ENCODE measurements at places on chromosomes 5 and 9.

DNA sequence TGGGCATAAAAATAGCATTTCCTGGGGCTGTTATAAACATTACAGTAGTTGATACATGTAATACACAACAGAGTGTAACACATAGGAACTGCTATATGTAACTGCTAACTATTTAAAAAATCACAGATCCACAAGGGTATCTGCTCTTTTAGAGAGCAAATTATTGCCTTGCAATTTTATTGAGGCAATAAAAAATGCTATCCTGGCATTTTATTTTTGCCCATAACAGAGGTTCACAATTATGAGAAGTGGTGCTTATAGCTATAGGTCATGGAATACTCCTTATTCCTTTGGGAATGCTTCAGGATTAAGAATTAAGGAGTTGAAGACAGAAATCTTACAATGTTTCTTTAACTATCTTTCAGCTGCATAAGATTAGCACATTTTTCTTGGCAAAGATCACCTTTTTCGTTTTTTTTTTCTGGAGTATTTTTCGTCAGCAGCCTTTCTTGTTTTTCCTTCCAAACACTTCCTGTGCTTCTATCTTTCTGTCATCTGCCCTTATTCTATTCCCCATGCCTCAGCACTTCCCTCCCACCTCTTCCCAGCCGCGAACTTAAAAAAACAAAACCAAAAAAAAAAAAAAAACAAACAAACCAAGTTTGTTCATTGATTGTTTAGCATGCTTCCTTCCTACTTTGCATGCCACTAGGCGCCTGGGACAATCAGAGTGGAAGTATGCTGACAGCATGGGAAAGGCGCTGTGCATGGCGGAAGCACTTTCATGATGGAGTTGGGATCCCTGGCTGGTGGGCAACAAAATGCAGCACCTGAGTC lies 264.2 kb downstream of the MAST4 start:
- no peak for DNase-seq

GRCh38 chr5:129110742-129111141 lies 16.2 kb downstream of the ISOC1 start:
- DNase-seq: no peak

DNA sequence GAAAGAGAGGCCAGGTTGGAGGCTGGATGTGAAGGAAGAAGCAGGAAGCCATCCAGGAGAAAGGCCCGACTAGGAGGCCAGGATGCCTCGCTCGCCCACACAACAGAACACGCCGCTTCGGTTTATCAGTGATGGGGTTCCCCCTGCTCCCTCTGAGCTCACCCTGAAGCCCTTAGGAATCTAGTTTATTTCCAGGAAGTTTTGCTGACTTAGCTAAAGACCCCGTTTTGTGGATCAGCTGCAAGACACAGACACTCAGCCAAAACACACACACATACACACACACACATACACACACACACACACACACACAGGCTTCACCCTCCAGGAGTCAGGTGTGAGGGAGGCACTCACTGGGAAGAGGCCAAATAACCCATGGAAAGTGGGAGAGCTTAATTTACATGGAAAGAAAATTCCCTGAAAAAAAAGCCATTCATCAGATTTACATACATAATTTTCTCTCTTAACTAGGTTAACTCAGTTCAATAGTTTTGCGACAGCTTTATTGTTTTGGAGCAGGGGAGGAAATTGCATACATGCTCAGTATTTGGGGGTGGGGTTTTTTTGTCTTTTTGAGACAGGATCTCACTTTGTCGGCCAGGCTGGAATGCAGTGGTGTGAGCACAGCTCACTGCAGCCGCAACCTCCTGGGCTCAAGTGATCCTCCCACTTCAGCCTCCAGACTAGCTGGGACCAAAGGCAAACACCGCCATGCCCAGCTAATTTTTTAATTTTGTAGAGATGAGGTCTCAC lies 92.7 kb upstream of the HAND1 start:
- DNase-seq: no peak

- no peak for DNase-seq
Measured at GRCh38 chr5:143041461-143041860, 271.3 kb downstream of the ARHGAP26 start.

- no peak for DNase-seq
Measured at GRCh38 chr5:41683181-41683580, 172.8 kb upstream of the PLCXD3 start.

DNA sequence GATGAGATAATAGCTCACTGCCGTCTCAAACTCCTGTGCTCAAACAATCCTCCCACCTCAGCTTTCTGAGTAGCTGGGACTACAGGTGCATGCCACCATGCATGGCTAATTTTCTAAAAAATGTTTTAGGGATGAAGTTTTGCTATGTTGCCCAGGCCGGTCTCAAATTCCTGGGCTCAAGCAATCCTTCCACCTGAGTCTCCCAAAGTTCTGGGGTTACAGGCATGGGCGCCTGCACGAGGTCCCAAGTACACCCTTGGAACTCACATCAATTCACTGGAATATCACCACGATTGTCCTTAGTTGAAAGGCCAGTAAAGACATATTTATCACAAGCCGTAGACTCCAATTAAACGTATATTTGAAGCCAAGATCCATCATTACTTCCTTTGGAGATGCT lies 184.6 kb downstream of the IRX1 start:
- no peak for DNase-seq

- DNase-seq: no peak
Measured at GRCh38 chr9:127025042-127025441, 97.4 kb downstream of the ANGPTL2 start.

GRCh38 chr5:37836592-37837413 lies 3.0 kb downstream of the GDNF start:
- DNase-seq: no peak

DNA sequence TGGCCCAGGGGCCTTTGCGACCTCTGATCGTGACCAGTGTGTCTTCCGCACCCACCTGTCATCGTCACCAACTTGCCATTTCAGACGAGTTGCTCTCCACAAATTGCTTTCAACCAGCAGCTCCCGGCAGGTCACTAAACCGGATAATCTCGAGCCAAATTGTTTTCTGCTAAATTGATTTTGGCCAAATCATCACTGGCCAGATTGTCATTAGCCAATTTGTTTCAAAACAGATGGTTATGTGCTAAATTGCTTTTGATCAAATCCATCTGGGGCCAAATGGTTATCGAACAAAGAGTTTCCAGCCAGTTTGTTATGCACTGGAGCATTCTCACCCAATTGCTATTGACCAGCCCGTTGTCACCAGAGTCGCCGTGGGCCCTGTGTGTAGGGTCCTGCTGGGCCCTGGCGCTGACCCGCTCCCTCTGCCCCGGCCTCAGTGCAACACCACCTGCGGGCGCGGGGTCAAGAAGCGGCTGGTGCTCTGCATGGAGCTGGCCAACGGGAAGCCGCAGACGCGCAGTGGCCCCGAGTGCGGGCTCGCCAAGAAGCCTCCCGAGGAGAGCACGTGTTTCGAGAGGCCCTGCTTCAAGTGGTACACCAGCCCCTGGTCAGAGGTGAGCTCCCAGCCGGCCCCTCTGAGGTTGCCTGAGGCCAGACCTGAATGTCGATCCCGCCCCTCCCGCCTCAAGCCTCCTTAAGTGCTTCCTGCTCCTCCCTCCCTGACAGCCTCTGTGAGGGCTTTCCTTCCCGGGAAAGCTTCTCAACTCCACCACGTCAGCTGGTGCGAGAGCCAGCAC lies 35.6 kb downstream of the ADAMTSL2 start:
- no peak for DNase-seq

- no peak for DNase-seq
Measured at GRCh38 chr5:79602889-79603288, 9.4 kb upstream of the TENT2 start.

- no peak for DNase-seq
Measured at GRCh38 chr5:65066387-65067146, 297.8 kb downstream of the CWC27 start.

DNA sequence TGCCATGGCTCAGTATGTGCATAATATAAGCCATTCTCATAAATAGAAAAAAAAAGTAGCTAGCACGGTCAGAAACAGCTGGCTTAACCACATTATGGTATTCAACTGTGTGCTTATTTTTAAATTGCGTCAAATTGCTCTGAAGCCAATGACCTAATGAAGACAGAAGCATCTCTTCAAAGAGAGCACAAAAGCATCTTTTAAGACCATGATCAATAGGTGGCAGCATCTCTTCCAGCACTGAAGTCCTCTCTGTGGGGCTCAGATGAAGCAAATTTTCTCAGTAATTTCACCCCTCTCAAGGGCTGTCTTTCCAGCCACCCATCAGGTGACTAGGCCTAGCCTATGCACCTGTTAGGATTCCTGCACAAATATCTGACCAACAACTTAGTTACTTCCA lies 251.4 kb downstream of the GLIS3 start:
- DNase-seq: no peak

DNA sequence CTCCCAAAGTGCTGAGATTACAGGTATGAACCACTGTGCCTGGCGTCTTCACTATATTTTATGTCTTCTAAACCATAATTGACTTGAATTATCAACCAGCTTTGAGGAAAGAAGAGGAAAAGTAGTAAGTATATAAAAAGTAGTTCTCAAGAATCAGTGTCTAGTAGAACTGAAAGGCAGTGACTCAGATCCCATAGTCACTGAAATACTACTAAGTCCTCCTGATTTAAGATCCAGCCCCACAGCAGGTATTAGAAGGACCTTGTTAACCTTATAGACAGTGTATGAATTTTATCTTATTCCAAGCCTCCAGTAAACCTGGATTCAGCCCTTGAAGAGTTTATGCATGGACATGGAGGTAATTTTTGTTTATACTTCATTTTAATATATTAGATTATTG lies 31.5 kb downstream of the LNPEP start:
- no peak for DNase-seq

- DNase-seq: no peak
Measured at GRCh38 chr5:169173372-169173771, 127.6 kb downstream of the SLIT3 start.

DNA sequence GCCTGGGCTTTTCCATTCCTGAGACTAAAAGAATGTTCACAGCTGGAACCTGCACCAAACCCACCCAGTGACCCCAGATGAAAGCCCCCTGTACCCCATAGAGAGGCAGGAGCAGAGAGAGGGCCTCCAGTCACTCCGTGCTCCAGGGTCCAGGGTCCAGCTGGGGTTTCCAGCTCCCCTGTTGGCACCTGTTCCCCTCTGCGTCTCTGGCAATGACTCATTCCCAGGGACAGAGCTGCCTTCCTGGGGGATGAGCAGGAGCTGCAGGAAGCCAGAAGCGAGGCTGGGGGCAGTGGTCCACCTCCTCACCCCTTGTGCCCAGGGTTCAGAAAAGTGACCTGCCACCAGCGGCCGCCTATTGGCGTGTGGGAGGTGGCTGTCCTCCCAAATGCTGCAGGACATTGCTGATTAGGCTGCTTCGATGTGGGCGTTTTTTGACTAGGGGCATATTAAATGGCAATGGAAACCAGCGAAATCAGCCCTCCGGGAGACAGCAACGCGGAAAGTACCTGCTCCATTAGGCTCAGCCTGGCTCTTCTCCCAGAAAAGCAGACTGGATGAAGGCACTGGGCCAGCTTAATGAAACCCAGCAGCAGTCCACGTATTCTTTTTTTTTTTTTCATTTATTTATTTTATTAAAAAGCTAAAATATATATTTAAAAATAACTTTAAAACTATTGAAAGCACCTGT lies 97.4 kb downstream of the DAP start:
- no peak for DNase-seq

DNA sequence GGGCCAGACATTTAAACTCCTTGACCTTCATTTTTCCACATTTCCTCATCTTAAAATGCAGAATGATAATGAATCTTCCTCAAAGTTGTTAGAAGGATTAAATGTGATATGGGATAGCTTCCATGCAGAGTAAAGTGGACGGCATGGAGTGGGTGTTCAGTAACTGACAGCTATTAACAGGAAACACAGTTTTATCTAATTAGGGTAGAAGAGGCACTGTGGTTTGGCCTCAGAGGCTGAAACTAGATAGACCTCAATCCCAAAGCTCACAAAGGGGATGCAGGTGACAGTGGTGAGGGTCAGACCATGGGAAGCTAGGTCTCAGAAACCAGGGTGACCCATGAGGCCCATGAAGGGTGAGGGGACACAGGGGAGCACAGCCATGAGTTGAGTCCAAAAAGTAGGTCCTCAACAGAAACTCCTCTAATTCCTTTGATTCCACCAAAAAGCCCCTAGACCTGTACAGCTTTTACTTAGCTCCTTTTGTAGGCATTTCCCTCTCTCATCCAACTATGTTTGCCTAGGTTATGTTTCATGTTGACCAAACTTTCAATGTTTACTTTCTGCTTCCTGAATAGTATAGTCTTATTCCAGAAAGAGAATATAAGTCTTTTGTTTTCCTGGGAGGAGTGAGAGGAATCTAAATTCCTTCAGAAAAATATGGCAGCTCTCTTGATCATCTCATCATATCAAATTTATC lies 27.9 kb upstream of the GLDC start:
- no peak for DNase-seq

GRCh38 chr5:132302413-132302812 lies 8.2 kb downstream of the SLC22A4 start:
- DNase-seq: no peak

DNA sequence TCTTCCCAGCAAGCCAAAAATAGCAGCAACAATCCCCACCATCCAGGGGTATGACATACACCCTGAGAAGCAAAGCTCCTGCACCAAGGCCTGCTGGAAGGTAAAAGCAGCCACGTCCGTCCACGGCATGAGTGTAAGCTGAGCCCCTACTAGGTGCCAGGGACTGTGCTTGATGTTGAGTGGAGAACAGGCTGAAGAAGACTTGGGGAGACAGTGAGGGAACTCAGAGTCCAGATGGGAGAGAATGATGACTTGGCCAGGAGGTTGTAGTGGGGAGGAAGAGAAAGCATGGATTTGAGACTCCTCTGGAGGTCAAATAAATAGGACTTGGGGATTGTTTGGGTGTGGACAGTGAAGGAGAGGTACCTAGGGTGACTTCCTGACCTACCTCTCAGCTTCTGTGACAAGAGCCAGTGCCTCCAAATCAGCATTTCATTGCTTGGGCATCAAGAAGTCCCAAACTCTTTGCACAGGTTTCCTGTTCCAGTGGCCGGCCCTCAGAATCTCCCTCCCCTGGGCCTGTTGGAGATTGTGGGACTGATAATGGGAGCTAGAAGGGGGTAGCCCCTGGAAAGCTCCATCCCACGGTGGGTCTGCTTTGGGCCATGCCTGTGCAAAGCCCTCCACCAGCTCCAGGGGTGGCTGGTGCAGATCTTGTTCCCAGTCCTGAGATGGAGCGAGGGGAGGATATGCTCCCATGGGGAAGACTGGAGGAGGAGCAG lies 58.3 kb upstream of the ADAMTS2 start:
- DNase-seq: no peak

DNA sequence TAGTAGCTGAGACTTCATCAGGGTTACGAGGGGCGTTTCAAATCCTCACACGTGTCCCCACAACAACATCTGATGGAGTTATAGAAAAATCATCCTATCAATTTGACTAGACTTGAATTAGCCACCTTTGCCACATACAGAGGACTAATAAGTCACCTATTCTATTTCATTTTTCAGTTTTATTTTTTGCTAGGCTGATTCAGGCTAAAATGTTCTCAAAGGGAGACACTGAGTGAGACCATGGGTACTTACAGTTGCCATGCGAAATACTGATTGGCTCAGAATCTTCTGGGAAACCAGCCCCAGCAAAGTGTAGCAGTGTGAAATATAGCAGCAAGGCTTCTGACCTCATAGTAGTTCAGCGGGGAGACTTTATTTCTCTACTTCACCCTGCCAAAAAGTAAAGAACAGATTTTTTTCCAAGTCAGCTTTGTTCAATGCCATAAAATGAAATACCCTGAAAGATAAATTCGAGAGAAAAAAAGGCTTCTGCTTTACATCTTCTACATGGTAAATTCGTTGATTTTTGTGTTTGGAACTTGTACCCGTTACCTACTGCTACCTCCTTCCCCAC lies 69.9 kb downstream of the SEMA6A start:
- no peak for DNase-seq

All from stimulated activated CD4-positive, alpha-beta T cell treated with anti-CD3 and anti-CD28 coated beads, TNF-alpha, amount 100 ng/mL, for 1 hour (primary cell).